ENCODE measurements at places on chromosomes 4 and X.

DNA sequence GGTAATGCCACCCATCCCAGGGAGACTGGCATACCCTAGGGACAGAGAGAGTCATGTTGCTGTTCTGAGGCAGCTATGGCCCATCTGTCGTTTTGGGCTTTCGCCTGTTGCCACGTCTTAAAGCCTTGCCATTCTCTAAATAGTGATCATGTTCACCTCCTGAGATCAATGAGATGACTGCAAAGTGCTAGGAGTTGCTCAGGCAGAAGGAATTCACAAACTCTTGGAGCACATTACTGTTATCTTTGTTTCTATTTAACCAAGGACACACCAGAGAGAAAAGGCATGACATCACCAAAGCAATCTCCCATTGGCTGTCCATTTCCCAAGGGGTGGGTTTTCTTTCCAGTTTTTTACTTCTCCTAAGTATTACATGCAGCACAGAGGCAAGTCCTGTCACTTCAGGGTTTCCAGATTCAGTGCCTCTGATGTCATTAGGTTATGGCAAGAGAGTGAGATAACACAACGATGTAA is 37.1 kb upstream of the SETD7 start:
- no peak for DNase-seq

GRCh38 chr4:163395758-163396157 is 52.1 kb downstream of the NPY5R start:
- DNase-seq, result no peak

GRCh38 chrX:154828016-154828408 is 6.5 kb downstream of the SMIM9 start:
- DNase-seq, result no peak

DNA sequence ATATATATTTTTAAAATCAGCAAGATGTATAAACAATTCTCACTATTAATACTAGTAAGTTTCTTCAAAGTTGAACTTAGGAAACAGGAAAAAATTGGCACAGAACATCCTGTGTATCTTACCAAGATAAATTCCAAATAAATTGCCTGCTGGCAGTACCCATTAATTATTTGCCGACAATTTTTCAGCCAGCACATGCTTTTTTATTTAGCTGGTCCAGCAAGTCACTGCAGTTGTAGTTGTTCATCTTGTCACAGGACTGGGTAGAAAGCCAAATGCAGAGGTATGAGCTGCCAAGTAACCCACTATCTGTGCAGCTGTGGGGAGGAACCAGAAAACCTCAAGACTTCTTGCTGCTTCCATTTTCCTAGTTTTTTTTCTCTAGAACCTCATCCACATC is 113.4 kb downstream of the PACRGL start:
- DNase-seq, result no peak

GRCh38 chrX:95764972-95765451 is 919.6 kb upstream of the DIAPH2 start:
- no peak for DNase-seq

GRCh38 chr4:183256343-183256742 is 63.7 kb downstream of the CLDN22 start:
- DNase-seq, result no peak

All from SW 1271 (cell line).